ENCODE measurements at places on chromosomes 4 and X. TPM values are rescaled to one million over a fixed set of nuclear protein-coding genes. Genes with fewer than 3 reads are reported as not detected.

The IL13RA2 gene
- total RNA-seq: 0.22 TPM

DNA sequence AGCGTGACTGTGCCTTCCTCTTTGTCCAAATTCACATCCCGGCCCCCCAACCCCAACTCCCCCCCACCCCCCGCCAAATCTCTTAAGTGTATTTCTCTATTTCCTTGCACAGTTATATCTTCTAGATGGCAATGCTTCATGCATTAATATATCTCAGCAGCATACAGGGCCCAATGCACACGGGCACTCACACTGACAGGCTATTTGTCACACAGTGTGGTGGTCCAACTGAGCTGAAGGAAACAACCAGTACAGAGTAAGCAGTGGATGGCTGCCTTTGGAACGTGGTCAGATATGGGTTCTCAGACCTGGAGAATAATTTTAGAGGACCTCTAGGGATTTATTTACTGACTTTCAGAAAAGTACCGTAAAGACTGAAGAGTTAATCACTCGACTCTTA lies 681 bp downstream of the EXOC1 start:
- H3K4me3 ChIP-seq: peak overlapping the region; percentile 77
- ATAC-seq: no peak
- peak overlapping the region; percentile 76 for H3K27ac ChIP-seq
- H3K27me3 ChIP-seq: peaks cover 4% of the 10 kb centered on the region
- no peaks in the 10 kb centered on the region for H3K36me3 ChIP-seq

GRCh38 chr4:100177126-100177525 lies 13.1 kb downstream of the DDIT4L start:
- H3K27me3 ChIP-seq: no peaks in the 10 kb centered on the region
- no peak overlapping the region for H3K27ac ChIP-seq
- no peaks in the 10 kb centered on the region for H3K36me3 ChIP-seq
- no peak overlapping the region for H3K4me3 ChIP-seq
- ATAC-seq: no peak
- H3K4me1 ChIP-seq: no peaks in the 10 kb centered on the region

DNA sequence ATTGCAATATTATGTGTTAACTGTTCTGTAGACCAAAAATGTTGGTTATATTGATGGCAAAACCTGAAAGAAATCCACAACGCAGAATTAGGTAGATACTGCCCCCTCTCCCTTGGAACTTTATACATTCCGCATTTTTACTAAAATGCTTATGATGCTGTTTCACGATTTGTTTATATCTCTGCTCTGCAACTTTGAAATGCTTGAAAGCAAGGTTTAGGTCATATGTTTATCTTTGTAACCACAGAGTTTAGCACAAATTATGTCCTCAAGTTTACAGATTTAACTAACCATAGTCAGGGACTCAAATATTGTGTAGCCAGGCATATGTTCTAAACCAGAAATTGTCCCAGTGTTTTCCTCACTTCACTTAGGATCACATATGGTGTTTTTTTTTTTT lies 66.1 kb upstream of the H2AZ1 start:
- no peak overlapping the region for H3K4me3 ChIP-seq
- no peak for ATAC-seq
- no peaks in the 10 kb centered on the region for H3K36me3 ChIP-seq

DNA sequence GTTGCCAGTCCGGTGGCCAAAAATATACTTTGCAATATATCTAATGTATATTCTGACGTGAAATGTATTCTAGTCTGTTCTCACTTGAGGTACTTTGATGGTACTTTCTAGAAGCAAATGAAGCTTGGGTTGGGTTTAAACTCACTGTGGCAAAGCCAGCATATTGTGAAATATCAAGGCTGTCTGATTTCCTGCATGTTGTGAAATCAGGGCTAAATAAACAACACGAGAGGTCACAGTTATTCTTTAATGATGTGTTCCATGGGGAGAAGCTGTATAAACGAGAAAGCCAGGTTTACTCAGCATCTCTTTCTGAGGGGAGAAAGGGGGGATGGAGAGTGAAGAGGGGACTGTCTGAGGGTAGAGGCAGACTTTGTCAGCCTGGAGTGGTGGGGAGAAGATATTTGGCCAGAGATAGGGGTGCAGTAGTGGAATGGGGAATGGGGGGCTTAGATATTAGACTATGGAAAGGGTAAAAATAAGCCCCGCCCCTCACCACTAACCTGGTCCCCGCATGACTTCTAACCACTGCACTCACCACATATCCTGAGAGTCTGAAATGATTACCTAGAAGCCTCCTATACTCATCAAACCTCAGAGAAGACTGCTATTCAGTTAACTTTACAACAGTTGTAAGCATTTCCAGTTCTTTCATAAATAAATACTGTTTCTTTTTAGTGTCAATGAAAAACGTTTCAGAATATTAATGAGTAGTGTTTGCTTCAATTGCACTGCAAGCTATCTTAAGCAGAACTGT lies 5.9 kb upstream of the SCARB2 start:
- H3K4me3 ChIP-seq: no peak overlapping the region
- H3K27me3 ChIP-seq: no peaks in the 10 kb centered on the region
- H3K36me3 ChIP-seq: no peaks in the 10 kb centered on the region
- H3K4me1 ChIP-seq: no peaks in the 10 kb centered on the region
- H3K27ac ChIP-seq: peak overlapping the region; percentile 24

The PDGFRA gene
- total RNA-seq: 115 TPM

The FAM47C gene
- not detected for total RNA-seq

The RAB33A gene
- total RNA-seq: 0.93 TPM

DNA sequence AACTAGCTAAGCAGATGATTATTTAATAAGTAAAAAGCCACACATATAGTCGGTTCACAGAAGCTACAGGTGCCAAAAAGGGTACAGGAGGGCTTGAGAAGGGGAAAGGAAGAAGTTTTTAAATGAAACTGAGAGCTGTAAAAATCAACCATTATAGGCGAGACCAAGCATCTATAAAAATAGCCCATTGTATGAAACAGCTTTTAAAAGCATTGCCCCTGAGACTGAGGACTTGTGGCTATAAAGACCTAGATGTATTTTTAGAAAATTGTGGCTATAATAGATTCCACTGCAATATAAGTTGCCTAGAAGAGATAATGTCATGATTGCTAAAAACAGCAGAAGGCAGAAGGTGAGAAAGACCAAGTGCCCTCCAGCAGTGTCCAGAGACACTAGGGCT lies 15.0 kb upstream of the TTC29 start:
- no peak for ATAC-seq
- no peaks in the 10 kb centered on the region for H3K27me3 ChIP-seq
- no peaks in the 10 kb centered on the region for H3K36me3 ChIP-seq

GRCh38 chrX:110182362-110182761 lies 135.5 kb downstream of the AMMECR1 start:
- H3K27ac ChIP-seq: no peak overlapping the region
- H3K27me3 ChIP-seq: no peaks in the 10 kb centered on the region
- H3K4me3 ChIP-seq: no peak overlapping the region
- H3K4me1 ChIP-seq: no peaks in the 10 kb centered on the region

DNA sequence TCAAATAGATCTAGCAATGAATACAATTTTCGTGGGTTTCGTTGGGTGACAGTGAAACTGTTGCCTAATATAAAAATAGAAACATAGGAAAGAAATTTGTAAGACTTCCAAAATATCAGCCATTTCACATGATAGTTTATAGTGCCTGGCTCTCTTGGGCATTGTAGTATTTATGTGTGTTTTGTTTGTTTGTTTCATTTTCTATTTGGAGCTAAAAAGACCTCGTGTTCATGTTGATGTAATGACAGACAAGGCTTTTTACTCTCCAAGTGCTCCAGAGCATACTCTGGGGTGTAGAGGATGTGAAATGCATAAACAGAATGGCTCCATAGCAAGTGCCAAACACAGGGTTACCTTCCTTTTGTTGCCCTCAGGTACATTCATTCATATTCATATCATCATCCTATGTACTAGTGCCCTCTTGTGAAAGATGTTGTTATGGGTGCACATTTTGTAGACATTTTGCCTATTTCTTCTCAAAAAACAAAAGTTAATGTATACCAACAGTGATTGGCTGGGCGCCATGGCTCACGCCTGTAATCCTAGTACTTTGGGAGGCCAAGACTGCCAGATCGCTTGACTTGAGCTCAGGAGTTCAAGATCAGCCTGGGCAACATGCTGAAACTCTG lies 100.7 kb upstream of the AMOT start:
- H3K36me3 ChIP-seq: no peaks in the 10 kb centered on the region
- no peak for ATAC-seq
- no peak overlapping the region for H3K27ac ChIP-seq
- no peak overlapping the region for H3K4me3 ChIP-seq
- no peaks in the 10 kb centered on the region for H3K4me1 ChIP-seq
- no peaks in the 10 kb centered on the region for H3K27me3 ChIP-seq

The RTL9 gene
- under 0.01 TPM for total RNA-seq

The CLIC2 gene
- 13.1 TPM for total RNA-seq

GRCh38 chr4:79223993-79224776 lies 101.7 kb downstream of the NAA11 start:
- no peak overlapping the region for H3K4me3 ChIP-seq
- H3K36me3 ChIP-seq: no peaks in the 10 kb centered on the region
- H3K27ac ChIP-seq: no peak overlapping the region
- ATAC-seq: no peak
